ENCODE measurements at places on chromosomes 6 and 20. TPM values are rescaled to one million over a fixed set of nuclear protein-coding genes. Genes with fewer than 3 reads are reported as not detected.

GRCh38 chr20:34070859-34071258 lies 41.2 kb downstream of the EIF2S2 start:
- H3K27ac ChIP-seq = no peak overlapping the region
- DNase-seq = no peak
- H3K36me3 ChIP-seq = peaks cover 5% of the 10 kb centered on the region
- peaks cover 5% of the 10 kb centered on the region for H3K4me1 ChIP-seq
- H3K4me3 ChIP-seq = no peak overlapping the region
- H3K27me3 ChIP-seq = no peaks in the 10 kb centered on the region

- no peaks in the 10 kb centered on the region for H3K4me1 ChIP-seq
- H3K27me3 ChIP-seq = no peaks in the 10 kb centered on the region
- H3K36me3 ChIP-seq = peaks cover 7% of the 10 kb centered on the region
- H3K4me3 ChIP-seq = no peak overlapping the region
- no peak for DNase-seq
- H3K27ac ChIP-seq = no peak overlapping the region
Observed at GRCh38 chr6:83921315-83921714, 61.8 kb downstream of the CYB5R4 start.

GRCh38 chr20:23923311-23923710 lies 43.8 kb upstream of the CST5 start:
- no peak overlapping the region for H3K27ac ChIP-seq
- H3K27me3 ChIP-seq = no peaks in the 10 kb centered on the region
- H3K4me3 ChIP-seq = no peak overlapping the region
- H3K4me1 ChIP-seq = peaks cover 56% of the 10 kb centered on the region
- DNase-seq = no peak

DNA sequence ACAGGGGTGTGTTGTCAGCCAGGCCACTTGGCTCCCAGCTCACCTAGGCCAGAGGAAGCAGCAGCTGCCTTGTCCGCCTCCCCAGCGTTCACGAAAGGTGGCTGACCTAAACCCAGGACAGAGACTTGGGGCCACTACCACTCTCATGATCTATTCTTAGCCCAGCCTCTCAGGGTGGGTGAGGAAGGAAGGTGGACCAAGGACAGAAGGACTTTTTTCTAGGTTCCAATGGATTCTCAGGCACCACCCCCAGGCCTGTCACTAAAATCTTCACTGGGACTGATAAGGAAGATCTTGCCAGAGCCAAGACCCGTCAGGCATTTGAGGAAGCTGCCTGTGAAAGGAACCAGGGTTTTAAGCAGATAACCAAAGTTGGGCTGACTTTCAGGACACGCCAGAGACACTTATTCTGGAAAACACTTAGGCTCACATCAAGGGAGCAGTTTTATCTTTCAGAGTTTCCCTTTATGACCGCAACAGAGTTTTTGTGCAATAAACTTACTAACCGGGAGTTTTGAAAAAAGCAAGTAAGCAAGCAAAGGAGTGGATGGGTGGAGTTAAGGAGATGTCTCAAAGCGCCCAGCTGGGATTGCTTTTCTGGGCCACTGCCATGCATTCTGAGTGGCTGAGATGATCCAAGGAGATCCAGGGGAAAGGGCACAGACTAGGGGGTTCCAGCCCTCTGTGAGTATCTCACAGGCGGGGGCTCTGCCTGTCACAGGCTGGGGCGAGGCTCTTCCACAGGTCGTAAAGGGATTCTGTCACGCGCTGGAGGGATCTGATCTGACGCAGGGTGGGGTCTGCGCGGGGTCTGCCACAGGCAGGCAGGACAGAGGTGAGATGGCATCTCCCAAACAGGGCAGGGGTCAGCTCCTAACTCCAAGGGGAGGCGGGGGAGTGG lies 989 bp downstream of the FITM2 start:
- peak overlapping the region; percentile 98 for H3K4me3 ChIP-seq
- no peaks in the 10 kb centered on the region for H3K27me3 ChIP-seq
- no peaks in the 10 kb centered on the region for H3K36me3 ChIP-seq
- peak overlapping the region; percentile 82 for H3K27ac ChIP-seq
- DNase-seq = no peak
- peaks cover 18% of the 10 kb centered on the region for H3K4me1 ChIP-seq

GRCh38 chr20:41223112-41223511 lies 85.8 kb downstream of the PLCG1 start:
- no peaks in the 10 kb centered on the region for H3K27me3 ChIP-seq
- no peak overlapping the region for H3K4me3 ChIP-seq
- H3K27ac ChIP-seq = no peak overlapping the region
- no peak for DNase-seq
- no peaks in the 10 kb centered on the region for H3K36me3 ChIP-seq
- H3K4me1 ChIP-seq = no peaks in the 10 kb centered on the region

DNA sequence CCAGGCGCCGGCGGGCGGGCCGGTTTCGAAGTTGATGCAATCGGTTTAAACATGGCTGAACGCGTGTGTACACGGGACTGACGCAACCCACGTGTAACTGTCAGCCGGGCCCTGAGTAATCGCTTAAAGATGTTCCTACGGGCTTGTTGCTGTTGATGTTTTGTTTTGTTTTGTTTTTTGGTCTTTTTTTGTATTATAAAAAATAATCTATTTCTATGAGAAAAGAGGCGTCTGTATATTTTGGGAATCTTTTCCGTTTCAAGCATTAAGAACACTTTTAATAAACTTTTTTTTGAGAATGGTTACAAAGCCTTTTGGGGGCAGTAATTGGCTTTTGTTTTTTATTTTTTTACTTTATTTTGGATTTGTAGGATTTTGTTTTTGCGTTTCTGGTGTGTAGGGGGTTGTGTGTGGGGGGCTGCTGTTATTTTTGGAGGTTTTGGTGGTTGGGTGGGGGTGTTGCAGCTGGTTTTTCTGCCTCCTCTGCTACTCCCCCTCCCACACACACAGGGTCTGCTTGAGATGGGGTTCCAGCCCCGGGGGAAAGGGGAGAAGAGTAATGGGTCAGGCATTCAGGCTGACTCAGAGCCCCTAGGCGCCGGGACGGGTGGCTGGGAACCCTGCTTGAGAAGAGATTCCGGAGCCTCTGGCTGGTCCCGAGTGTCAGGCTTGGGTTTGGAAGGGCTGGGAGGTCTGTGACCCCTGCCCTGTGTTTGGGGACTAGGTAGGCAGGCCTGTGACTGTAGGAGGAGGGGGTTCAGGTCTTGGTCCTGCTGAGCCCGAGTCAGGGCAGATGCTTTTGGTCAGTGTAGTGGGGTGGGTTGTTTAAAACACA lies 2.0 kb downstream of the CEBPB start:
- H3K4me1 ChIP-seq = peaks cover 21% of the 10 kb centered on the region
- no peaks in the 10 kb centered on the region for H3K27me3 ChIP-seq
- peak overlapping the region; percentile 77 for H3K27ac ChIP-seq
- peak; percentile 58 for DNase-seq
- H3K4me3 ChIP-seq = peak overlapping the region; percentile 51

GRCh38 chr20:47464380-47465101 lies 37.1 kb upstream of the NCOA3 start:
- no peaks in the 10 kb centered on the region for H3K27me3 ChIP-seq
- H3K4me1 ChIP-seq = no peaks in the 10 kb centered on the region
- no peak overlapping the region for H3K27ac ChIP-seq
- DNase-seq = no peak

- H3K27me3 ChIP-seq = no peaks in the 10 kb centered on the region
- H3K4me1 ChIP-seq = no peaks in the 10 kb centered on the region
- H3K27ac ChIP-seq = no peak overlapping the region
- H3K4me3 ChIP-seq = no peak overlapping the region
- no peak for DNase-seq
Observed at GRCh38 chr20:40963505-40963845, 65.1 kb upstream of the TOP1 start.

DNA sequence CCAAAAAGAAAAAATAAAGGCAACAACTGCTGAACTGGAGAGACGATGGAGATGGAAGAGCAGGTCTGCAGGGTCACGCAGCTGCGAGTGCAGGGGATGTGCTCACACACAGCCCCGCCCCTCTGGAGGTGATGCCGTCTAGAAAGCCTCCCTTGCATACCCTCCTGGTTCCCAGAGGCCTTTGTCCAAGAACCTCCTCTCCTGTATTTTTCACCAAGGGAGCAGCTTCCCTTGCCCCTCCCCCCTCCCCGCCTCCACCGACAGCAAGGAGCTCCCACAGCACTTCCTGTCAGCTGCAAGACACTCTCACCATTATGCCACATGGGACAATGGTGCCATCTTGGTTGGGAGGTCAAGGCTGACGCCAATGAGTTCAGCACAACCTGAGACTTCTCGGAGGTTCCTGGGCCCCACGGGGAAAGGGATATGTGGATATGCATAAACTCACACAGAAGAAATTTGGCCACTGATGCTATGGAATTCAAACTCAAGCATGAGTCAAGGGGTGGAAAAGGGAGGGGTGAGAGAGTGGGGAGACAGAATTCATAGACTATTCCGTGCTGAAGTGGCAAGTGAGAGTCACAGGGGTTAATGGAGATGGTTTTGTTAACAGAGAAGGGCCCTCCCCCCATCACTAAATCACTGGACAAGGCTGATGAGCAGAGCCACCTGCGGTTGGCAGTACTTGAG lies 132.9 kb downstream of the SCML4 start:
- H3K4me3 ChIP-seq = no peak overlapping the region
- H3K36me3 ChIP-seq = no peaks in the 10 kb centered on the region
- no peak for DNase-seq
- no peaks in the 10 kb centered on the region for H3K4me1 ChIP-seq

GRCh38 chr20:35641743-35642142 lies 23.0 kb downstream of the CPNE1 start:
- DNase-seq = no peak
- no peak overlapping the region for H3K4me3 ChIP-seq
- H3K36me3 ChIP-seq = no peaks in the 10 kb centered on the region
- H3K27me3 ChIP-seq = no peaks in the 10 kb centered on the region
- H3K4me1 ChIP-seq = peaks cover 15% of the 10 kb centered on the region

GRCh38 chr6:110181131-110182030 lies 1.2 kb downstream of the CDC40 start:
- DNase-seq = no peak
- no peaks in the 10 kb centered on the region for H3K36me3 ChIP-seq
- peak overlapping the region; percentile 90 for H3K27ac ChIP-seq
- no peaks in the 10 kb centered on the region for H3K27me3 ChIP-seq
- peaks cover 23% of the 10 kb centered on the region for H3K4me1 ChIP-seq

DNA sequence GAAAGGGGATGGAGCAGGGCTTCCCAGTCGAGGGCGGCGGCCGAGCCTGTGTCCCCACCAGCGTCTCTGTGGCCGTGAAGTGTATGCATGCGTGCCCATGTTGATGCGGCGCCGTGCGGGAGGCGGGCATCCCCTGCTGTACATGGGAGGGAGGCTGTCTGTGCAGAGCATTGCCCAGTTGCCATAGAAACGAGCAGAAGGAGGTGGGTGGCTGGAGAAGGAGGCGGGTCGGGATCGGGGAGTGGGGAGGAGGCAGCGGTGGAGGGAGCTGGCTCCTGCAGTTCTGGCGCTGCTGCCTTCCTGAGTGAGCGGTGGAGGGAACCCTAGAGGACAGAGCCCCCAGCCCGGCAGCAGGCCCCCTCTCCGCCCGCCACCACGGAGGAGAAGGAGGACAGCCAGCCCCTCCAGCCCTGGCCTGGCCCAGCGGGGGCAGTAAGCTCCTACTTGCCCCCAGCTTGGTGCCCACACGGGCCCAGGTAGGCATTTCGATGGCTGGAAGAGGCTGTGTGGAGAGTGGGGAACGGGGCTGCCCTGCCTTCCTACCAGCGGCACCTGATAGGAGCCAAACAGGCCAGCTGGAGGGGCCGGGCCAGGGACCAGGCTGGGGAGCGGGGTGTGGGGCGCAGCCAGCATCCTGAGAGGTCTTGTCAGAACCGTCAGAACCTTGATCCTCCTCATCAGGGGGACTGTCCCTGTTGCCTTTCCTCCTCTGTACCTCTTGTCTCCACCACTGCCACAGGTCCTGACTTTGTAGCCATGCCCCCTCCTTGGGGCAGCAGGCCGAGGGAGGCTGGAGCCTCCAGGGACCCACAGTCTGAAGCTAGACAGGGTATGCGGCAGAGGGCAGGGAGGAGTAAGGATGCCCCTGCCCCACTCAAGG lies 41.3 kb downstream of the SPDEF start:
- no peak for DNase-seq
- no peak overlapping the region for H3K27ac ChIP-seq
- H3K4me3 ChIP-seq = no peak overlapping the region

- H3K36me3 ChIP-seq = no peaks in the 10 kb centered on the region
- no peak overlapping the region for H3K27ac ChIP-seq
- no peaks in the 10 kb centered on the region for H3K4me1 ChIP-seq
- no peak overlapping the region for H3K4me3 ChIP-seq
- H3K27me3 ChIP-seq = no peaks in the 10 kb centered on the region
Observed at GRCh38 chr6:10235344-10235743, 179.5 kb downstream of the TFAP2A start.

GRCh38 chr20:54545676-54546358 lies 70.4 kb downstream of the DOK5 start:
- no peaks in the 10 kb centered on the region for H3K36me3 ChIP-seq
- H3K4me3 ChIP-seq = no peak overlapping the region
- DNase-seq = no peak
- no peaks in the 10 kb centered on the region for H3K27me3 ChIP-seq

DNA sequence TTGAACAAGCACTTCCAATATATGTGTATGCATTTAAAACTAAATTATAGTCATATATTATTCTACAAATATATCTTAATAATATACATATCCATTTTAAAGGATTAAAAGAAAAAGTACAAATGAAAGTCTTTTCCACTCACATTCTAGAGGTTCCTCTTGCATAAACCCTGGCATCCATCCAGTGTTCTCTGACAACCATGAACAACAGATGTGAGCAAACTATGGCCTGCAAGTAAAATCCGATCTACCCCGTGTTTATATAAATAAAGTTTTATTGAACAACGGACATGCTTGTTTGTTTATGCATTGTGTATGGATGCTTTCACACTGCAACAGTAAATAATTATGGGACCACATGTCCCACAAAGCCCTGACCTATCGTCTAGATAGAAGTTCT lies 1122.3 kb downstream of the EPHA7 start:
- H3K27me3 ChIP-seq = no peaks in the 10 kb centered on the region
- H3K36me3 ChIP-seq = no peaks in the 10 kb centered on the region
- H3K4me1 ChIP-seq = no peaks in the 10 kb centered on the region

- no peak for DNase-seq
- H3K27ac ChIP-seq = no peak overlapping the region
- no peaks in the 10 kb centered on the region for H3K4me1 ChIP-seq
Observed at GRCh38 chr6:136338486-136338885, 48.8 kb upstream of the BCLAF1 start.

DNA sequence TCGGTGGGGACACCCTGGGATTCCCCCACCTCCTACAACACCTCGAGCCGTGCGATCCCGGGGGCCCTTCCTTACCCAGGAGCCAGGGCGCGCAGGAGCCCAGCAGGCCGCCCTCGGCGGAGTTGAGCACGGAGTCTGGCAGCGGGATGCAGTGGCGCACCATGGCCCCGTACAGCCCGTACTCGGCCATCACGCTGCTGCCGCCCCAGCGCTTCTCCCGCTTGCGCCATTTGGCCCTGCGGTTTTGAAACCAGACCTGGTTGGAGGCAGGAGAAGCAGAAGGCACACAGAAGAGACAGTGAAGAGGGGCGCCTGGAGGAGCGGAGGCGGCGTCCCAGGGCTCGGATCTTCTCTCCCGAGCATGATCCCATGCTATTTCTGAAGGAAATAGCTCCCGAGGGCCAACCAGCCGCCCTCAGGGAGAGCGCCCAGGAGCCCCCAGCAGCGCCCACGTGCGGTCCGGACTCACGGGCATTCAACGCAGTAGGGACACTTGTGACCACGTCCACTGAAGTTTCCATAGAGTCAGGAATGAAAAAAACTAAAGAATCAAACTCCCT lies 4.3 kb downstream of the VSX1 start:
- H3K27me3 ChIP-seq = peaks cover 15% of the 10 kb centered on the region
- peaks cover under 1% of the 10 kb centered on the region for H3K4me1 ChIP-seq
- H3K36me3 ChIP-seq = no peaks in the 10 kb centered on the region
- no peak for DNase-seq

- H3K27ac ChIP-seq = no peak overlapping the region
- peak overlapping the region; percentile 50 for H3K4me3 ChIP-seq
- no peak for DNase-seq
- H3K27me3 ChIP-seq = no peaks in the 10 kb centered on the region
- no peaks in the 10 kb centered on the region for H3K4me1 ChIP-seq
- no peaks in the 10 kb centered on the region for H3K36me3 ChIP-seq
Observed at GRCh38 chr20:44746367-44747165, 901 bp downstream of the KCNK15 start.

Gene C2
- not detected for polyA plus RNA-seq

Gene COL12A1
- not detected for polyA plus RNA-seq
